ENCODE measurements at places on chromosomes 13 and 19.

- DNase-seq, result no peak
These were observed 1.2 kb downstream of the ZNF233 start for GRCh38 chr19:44260695-44261446.

DNA sequence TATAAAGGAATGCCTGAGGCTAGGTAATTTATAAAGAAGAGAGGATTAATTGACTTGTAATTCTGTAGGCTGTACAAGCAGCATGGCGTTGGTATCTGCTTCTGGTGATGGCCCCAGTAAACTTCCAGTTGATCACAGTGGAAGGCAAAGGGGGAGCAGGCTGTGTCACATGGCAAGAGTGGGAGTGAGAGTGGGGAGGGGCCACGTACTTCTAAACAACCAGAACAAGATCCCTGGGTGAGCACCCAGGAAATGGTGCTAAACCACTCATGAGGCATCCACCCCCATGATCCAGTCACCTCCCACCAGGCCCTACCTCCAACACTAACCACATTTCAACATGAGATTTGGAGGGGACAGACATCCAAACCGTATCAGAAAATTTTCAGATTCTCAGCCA, 3.0 kb upstream of the RNF113B start:
- DNase-seq, result no peak

DNA sequence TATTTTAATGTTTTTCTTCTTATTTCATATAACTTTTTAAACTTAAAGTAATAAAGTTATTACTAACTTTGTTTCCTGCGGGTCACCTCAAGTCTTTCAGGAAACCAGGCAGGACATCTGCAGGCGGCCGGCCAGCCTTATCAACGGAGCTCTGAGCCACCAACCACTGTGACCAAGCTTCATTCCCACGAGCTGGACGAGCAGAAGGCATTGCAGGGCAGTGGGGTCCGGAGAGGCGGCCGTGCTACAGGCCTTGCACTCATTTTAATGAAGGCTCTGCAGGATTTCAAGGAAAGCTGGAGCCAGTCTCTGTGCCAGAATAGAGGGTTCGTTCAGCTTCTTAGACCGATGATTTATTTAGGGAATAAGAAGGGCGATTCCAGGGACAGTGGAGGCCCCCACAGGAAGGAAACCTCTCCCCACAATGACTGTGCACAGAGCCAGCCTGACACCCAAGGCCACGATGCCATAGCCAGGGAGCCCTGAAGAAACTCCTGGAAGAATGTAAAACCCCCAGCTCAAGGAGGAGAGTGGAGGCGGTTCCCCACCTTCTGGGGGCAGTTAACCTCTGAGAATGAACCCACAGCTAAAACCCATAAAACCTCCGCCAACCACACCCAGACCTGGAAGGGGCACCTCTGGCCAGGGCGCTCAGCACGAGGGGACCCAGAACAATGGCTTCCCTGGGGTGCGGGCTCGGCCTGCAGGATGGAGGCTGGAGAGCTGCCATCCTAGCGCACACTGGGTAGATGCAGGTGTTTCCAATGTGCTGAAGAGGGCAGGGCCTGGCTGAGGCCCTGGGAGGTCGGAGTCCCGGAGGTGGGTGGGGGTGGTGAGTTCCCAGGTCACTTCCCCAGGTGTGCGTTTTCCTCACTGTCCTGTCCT, 75.0 kb downstream of the RASA3 start:
- no peak for DNase-seq

- DNase-seq, result no peak
These were observed 91.1 kb upstream of the SOX1 start for GRCh38 chr13:111975539-111976473.

DNA sequence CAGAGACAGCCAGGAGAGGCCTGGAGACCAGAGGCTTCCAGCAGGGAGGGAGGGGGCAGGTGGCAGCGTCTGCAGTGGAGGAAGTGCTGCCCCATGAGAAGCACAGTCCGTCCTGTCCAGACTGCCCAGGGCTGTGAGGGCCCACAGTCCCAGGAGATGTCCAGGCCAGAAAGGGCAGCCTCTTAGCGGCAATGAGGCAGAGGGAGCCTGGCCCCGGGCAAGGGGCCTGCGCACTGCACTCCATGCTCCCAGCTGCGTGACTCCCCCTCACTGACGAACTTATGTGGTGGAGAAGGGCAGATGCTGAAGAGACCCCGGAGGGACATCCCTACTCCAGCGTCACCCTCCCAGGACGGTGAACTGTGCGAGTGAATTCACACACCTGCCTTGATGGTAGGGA, 115.3 kb downstream of the SOX1 start:
- DNase-seq, result no peak

- no peak for DNase-seq
These were observed 211.1 kb upstream of the TSHZ3 start for GRCh38 chr19:31560086-31561060.

DNA sequence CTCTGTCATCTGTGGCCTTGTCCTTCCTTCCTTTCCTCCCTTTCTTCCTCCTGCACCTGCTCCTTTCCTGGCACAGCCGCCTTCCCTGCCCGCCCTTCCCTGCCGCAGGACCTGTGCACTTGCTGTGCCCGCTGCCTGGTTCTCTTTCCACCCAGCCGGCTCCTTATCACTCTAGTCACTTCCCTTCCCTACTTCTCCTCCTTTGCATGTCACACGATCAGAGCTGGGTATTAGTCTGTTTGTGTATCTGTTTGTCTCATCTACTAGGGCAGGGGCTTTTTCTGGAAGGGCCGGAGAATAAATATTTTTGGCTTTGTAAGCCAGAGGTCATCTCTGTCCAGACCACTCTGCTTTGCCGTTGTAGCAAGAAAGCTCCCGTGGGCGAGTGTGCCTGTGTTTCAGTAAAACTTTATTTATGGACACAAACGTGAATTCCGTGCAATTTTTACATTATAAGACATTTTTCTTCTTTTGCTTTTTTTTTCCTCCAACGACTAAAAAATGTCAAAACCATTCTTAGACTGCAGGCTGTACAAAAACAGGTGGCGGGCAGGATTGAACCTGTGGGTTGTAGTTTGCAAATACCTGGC, 6.1 kb downstream of the KDM4B start:
- no peak for DNase-seq

GRCh38 chr13:42110410-42111155, 62.1 kb downstream of the DGKH start:
- DNase-seq, result no peak

DNA sequence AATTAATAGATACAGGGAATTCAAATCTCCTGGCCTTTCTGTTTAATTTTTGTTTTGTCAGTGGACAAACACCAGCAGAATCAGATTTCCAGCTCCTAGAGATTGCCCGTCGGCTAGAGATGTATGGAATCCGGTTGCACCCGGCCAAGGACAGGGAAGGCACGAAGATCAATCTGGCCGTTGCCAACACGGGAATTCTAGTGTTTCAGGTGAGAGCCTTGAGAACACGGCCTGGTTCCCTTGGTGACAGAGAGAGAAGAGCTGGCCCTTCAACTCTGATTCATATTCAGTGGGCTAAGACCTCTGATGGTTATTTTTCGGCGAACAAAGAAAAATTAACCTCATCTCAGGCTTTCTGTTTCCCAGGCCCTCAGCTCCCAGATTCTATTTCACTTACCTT, 191.3 kb downstream of the STK24 start:
- no peak for DNase-seq

GRCh38 chr13:110108348-110109139, 198.4 kb downstream of the COL4A1 start:
- DNase-seq, result no peak

DNA sequence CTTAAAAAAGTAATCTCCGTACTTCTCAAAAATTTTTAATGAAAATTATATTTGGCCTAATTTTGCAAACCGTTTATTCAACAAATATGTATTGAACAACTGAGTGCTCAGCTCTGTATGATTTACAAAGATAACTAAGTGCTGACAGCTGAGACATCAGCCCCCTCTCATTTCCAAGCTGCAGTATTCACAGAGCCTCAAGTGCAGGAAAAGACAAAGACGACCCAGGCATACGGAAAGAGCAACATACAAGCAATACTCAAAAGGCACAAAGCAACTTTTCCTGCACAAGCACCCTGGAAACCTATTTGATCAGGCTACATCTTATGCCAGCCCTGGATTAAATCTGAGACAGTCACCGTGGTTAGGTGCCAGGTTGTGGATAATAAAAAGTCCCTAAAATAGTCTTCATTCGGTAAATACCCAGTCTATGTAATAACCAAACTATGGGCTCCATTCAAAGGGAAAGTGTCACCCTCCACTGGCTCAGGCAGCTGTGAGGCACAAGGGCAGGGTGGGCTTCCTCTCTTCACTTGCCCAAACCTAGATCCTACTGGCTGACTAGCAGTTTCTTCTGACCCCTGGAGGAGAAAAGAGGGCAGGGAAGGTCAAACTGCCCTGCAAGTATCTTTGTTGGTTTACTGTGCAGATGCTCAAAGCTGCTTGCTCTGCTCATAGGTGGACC, 65.5 kb downstream of the TBC1D4 start:
- DNase-seq, result no peak

GRCh38 chr13:106533101-106533942, 2.1 kb downstream of the EFNB2 start:
- no peak for DNase-seq

DNA sequence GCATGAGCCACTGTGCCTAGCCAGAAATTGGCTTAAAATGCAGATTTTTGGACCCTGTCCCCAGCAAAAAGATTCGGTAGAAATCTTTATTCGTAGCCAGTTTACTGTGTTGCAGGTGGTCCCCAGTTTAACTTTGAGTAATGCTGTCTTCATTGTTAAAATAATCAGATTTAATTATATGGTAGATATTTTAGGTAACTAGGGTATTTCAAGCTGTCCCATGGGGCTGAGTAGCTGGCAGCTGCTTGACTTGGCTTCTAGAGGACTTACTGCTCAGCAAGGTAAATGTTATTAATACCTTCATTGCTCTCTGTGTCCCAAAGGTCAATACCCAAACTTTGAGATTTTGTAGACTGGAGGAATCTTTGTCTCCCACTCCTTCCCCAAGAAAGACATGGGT, 21.1 kb downstream of the LSM14A start:
- no peak for DNase-seq

DNA sequence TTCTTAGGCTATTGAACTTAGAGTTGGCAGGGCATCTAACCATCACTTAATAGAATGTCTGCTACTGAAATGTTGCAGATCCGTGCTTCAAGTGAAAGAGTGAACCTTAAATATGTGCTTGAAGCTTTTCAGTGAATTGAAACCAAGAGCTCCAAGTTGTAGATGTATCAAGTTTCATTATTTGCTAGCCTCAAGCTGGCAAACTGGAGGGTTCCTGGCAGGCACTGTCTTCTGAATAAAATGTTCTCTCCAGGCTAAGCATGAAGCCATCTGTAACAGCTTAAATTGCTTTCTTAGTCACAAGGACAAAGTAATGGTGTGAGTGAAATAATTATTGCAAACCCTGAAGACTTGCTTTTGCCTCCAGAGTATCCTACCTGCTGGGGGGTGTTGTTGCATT, 415.0 kb upstream of the SPRY2 start:
- DNase-seq, result no peak

DNA sequence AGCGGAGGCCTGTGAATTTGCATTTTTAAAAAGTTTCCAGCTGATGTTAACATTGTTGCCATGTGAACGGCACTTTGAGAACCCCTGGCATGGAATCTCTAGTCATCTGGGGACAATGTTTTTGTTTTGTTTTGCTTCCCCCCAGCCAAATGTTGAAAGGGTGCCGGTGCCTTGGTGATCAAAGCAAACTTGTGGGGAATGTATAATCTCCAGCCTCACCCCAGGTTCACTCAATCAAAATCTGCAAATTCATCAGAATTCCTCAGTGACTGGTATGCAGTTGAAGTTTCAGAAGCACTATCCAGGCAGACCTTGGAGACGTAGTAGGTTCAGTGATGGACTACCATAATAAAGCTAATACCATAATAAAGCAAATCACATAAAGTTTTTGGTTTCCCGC, 428.7 kb downstream of the MYO16 start:
- no peak for DNase-seq

DNA sequence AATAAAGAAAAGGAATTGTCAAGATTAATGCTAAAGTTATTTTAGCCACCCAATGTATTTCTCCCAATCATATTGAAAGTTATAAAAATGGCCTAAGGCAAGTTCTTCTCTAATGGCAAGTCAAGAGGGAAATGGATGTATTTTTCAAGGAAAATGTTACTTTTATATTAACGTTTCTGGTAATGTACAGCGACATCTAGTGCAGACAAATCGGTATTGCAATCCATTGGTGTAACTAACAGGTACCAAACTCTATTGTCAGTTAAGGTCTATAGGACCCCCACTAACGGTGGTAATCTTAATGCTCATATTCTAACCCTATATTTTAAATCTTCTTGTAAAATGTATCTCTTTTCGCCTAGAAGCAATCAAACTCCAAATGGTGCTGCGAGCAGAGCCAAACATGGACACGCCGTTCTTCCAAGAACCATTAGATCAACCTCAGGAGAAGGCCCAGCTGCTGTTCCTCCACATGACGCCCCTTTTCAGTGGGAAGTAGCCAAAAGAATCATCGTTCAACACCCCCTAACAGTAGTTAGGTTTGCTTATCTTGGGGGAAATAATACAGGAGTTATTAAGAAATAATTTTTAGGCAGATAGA, 98.5 kb upstream of the PABPC3 start:
- no peak for DNase-seq

DNA sequence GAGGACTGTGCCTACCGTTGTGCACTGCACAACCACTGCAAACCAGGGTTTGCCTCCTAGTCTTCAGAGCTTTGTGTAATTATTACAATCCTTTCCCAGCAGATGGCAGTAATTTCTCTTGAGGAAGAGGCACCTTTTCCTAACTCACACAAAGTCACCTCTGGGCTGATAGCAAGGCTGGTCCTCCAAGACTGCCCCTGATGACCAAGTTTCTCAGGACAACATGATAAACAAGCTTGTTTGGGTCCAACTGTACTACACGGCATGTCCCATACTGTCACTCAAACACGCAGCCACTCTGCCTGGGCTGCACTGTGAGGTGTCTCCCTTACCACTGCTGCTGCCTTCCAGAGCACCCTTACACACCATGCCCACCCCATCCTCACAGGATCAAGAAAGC, 39.3 kb downstream of the RFXAP start:
- DNase-seq, result no peak

DNA sequence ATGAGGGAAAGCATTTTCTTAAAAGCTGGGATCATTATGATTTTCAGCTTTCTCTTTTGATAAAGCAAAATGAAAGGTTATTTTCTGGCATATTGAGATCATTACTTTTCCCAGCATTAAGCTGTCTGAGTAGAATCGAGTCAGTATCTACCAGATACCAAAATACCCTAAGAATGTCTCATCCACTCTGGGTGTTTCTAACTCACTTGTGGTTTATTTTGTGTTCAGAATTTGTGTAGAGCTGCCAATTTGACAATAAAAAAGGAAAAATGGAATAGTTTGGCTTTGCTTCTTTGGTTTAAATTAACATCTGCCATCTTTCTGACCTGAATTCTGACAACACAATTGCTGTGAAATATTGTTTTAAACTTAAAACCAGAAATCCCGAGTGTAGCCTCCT, 438.7 kb upstream of the ARGLU1 start:
- DNase-seq, result no peak

DNA sequence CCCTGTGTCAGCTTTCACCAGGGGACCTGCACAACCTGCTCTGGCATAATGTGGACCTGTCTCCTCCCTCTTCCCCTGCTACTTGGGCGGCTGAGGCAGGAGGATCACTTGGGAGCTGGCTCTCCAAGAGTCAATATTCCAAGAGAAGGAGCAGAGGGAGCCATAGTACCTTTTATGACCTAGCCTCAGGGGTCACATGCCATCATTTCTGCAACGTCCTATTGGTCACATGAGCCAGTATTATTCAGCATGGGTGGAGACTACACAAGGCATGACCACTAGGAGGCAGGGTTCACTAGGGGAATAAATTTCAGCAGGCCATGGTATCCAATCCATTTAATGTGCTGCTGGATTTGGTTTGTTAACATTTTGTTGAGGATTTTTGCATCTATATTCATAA, 12.0 kb upstream of the SHFL start:
- DNase-seq, result no peak

- no peak for DNase-seq
These were observed 38.4 kb upstream of the NANOS3 start for GRCh38 chr19:13838435-13839129.
